ENCODE measurements at places on chromosomes 13 and 19.

GRCh38 chr13:42681326-42682100 is 99.9 kb upstream of the FAM216B start:
- DNase-seq: no peak

DNA sequence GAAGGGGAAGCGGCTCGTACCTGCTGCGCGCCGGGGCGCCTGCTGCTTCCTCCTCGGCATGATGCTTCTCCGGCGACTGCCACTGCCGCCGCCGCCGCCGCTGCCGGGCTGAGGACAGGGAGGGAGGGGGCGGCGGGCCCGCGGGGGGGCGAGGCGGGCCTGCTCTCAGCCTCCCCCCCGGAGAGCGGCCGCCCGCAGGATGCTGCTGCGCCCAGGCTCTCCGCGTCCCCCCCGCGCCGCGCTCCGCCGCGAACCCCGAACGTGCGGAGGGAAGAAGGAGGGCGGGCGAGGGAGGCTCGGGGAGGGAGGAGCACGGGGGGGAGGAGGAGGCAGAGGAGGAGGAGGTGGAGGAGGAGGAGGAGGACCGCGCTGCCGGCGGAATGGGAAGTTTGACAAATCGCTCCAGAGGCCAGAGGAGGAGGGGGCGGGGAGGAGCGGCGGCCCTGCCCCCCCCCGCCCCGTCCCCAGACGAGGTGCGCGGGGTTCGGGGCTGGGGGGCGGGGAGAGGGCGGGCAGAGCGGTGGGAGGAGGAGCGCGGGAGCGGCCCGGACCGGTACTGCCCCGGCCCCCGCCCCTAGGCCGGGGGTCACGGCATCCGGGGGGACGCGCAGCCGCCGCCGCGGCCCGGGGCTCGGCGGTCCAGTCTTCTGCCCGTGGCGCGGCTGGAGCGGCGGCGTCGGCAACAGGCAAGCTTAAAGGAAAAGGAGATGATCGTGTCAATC is at the start of gene TSHZ3:
TSHZ3 (minus strand) TSS at position 277 of the 722 bp plus-strand sequence; CDS start at position 60, 217 bp downstream.
- DNase-seq: peak; percentile 77

DNA sequence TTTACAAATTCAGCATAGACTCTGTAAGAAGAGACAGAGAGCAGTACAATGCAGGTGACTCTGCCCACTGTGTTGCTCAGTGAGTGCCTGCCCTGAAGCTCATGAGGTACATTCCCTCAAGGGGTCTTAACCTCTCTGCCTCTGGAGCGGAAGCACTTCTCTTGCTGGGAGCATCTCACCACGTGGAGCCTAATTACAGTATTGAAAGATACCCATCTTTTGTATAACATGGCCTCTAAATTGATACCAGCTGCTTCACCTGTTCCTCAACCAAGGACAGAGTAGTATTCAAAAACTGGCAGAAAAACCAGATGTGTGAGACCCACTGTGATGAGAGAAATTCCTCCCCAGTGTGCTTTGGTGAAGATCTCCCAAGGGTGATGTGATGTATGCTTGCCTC is 77.1 kb downstream of the SACS start:
- DNase-seq: no peak

GRCh38 chr19:2478756-2479555 is 3.0 kb downstream of the GADD45B start:
- peak; percentile 78 for DNase-seq

GRCh38 chr13:33017323-33017929 is 1.2 kb downstream of the KL start:
- peak; percentile 85 for DNase-seq

DNA sequence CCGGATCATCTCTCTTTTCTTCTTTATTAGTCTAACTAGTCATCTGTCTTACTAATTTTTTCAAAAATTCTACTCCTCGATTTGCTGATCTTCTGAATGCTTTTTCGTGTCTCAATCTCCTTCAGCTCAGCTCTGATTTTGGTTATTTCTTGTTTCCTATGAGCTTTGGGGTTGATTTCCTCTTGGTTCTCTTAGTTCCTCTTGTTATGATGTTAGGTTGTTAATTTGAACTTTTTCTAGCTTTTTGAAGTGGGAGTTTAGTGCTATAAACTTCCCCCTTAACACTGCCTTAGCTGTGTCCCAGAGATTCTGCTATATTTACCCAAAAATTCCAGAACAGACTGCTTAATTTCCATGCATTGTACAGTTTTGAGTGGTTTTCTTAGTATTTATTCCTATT is 3.4 kb downstream of the FCAR start:
- DNase-seq: no peak

- DNase-seq: no peak
Observed at GRCh38 chr13:31036731-31037695, 104.6 kb downstream of the TEX26 start.

- peak; percentile 79 for DNase-seq
Observed at GRCh38 chr19:1243768-1244692, 2.5 kb downstream of the ATP5F1D start.

DNA sequence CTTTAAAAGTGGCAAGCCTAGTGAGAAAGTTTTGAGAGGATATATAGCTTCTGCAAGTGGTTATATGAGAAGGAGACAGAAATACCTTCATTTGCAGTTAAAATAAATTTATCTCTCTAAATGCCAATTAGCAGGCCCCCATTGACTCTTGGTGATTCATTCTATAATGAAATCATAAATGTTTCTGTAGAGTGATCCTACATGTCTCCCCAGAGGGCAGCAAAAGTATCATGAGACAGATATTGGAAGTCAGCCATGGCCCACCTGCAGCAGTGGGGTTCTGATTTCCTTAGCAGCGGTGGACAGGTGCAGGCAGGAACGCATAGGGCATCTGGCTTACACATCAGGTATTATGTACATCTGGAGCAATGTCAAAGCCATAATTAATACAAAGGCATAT is 385.4 kb upstream of the SLC10A2 start:
- no peak for DNase-seq

DNA sequence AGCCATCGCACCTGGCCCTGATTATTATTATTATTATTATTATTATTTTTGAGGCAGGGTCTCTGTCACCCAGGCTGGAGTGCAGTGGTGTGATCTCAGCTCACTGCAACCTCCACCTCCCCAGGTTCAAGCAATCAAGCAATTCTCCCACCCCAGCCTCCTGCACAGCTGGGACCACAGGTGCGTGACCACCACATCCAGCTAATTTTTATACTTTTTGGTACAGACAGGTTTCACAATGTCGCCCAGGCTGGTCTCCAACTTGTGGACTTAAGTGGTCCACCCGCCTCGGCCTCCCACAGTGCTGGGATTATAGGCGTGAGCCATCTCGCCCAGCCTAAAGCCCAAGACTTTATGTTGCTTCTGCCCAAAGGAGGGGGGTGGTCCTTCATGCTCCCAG is 6.0 kb upstream of the AP1M2 start:
- DNase-seq: no peak

- DNase-seq: no peak
Observed at GRCh38 chr13:35472323-35472881, 4.1 kb downstream of the MAB21L1 start.

GRCh38 chr13:109212650-109213049 is 573.7 kb downstream of the IRS2 start:
- DNase-seq: no peak

DNA sequence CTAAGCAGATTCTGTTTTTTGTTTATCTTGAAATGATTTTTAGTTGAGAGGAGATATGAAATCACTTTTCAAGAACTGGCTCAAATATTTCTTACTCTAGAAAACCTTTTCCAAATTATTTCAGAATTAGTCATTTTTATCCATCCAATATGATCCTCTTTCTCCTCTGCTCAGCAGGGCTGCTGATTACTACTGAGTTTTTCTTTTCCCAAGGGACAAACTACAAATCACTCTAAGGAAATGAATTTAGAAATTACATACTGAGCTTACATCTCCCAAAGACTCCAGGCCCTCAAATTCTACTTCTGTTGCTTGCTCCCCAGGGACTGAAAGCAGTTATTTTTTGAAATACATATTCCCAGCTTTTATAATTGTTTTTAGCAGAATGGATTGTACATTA is 87.4 kb upstream of the UFM1 start:
- no peak for DNase-seq

DNA sequence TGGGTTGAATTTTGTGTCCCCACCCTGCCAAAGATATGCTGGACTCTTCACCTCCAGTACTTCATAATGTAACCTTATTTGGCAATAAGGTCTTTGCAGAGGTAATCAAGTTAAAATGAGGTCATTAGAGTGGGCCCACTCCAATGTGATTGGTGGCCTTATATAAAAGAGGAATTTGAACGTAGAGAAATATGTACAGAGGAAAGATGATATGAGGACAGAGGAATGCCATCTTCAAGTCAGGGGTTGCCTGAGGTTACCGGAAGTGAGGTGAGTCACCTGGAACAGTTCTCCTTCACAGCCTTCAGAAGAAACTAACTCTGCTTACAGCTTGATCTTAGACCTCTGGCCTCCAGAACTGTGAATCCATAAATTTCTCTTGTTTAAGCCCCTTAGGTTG is 69.9 kb downstream of the GPC5 start:
- DNase-seq: no peak

DNA sequence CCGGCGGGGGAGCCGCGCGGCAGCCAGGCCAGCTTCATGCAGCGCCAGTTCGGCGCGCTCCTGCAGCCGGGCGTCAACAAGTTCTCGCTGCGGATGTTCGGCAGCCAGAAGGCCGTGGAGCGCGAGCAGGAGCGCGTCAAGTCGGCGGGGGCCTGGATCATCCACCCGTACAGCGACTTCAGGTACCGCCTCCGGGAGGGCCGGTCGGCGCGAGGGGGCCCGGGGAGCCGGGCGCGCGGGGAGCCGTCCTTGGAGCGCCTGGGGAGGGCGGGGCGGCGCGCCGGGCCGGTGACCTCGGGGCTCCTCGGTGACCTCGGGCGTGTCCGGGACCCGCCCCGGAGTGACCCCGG is 690 bp downstream of the HCN2 start:
- peak; percentile 20 for DNase-seq

- DNase-seq: no peak
Observed at GRCh38 chr13:39200249-39200910, 162.1 kb downstream of the NHLRC3 start.

DNA sequence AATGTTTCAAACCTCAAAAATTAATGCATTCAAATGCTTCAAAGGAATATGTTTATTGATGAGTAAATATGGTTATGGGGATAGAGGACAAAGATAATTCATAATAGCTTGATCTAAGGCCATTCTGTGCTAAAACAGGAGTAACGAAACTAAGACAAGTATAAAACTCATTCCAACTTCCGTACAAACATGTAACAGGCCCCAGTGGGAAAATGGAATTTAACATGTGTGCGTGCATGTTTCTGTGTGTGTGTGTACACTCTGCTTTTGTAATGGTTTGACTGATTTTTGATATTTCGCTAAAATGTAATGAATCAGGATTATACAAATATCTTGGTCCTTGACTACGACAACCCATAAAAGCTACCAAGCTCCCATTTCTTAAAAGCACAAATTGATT is 91.0 kb downstream of the KLF12 start:
- DNase-seq: no peak

- no peak for DNase-seq
Observed at GRCh38 chr13:113937527-113938180, 36.2 kb downstream of the C13orf46 start.

DNA sequence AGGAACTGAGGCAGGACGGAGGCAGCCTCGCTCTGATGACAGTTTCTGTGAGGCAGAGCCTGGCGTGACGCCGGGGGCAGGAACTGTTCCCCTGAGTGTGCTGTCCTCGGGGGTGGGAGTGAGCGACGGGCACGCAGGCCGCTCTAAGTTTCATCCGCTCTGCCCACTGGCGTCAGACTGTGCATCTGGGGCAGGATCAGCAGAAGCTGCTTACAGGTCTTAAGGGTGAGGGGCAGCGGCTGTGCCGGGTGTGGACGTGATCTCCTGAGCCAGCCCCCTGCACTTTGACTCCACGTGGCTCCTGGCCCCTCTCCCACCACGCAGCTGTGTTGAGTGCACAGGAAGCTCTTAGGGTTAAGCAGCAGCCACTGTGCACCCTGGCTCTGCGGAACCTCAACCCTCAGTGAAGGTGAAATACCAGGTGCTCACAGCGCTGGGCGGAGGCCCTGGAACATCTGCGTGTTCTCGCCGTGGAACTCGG is 1.5 kb downstream of the GRK1 start:
- DNase-seq: no peak

DNA sequence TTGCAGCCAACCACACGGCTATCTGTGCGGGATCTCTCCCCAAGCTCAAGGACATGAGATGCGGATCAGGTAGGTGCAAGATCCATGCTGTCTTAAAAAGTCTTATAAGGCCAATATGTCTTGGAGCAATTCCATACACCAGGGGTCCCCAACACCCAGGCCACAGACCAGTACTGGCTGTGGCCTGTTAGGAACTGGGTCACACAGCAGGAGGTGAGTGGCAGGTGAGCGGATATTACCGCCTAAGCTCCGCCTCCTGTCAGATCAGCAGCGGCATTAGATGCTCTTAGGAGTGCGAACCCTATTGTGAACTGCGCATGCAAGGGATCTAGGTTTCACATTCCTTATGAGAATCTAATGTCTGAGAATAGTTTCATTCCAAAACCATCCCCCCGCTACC is 68.8 kb upstream of the ZNF599 start:
- no peak for DNase-seq

DNA sequence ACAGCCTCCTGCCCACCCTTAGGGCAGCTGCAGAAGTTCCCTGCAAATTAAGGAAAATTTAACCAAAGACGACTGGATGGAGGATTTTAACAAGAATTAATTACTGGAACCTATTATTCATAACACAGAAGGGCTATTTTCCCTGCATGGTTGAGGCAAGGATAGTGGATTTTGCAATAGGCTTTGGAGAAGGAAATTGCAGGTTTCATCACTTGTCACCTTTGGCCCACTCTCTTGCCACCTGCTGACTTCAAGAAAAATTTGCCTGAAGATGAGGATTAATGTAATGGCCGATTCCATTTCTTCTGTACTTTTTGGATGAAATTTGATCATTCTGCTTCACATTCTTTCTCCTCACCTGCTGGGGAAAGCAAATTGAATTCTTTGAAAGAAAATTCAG is 261.7 kb downstream of the FGF9 start:
- no peak for DNase-seq

GRCh38 chr19:2451741-2452140 is 5.0 kb downstream of the LMNB2 start:
- DNase-seq: no peak

DNA sequence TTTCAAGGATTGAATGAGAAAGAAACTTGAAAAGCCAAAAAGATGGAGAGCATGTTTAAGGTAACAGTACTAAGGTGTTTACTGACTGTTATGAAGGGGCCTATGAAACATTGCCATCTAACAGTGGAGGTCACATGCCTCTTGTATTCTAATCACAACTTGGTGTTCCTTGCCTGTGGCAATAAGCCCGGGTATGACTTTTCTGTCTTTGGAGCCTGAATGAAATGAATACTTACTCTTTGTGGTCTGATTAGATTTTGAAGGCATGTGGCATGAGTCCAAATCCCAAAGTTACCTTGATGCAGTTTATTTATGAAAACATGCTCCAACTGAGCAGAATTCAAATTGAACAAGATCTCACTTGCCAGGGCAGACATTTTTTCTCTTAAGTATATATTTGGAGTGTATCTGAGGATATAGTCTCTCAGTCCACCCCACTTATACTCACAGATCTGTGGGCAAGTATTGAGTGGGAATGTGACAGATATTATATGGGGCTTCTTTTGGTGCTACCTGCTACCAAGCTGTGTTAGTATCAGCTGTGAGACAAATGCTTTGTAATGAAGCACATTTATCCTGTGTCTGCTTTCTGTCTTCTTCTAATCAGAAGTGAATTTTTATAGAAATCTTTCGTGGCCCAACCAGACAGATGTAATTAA is 67.5 kb downstream of the B3GLCT start:
- DNase-seq: no peak

Data from ACHN (cell line).